Omental fat pad (tissue), 4 donors: ENCODE measurements at places on chromosomes 2 and 18. TPM values are rescaled to one million over a fixed set of nuclear protein-coding genes. Genes with fewer than 3 reads are reported as not detected.

- DNase-seq: no peak
Measured at GRCh38 chr2:152571048-152571766, 146.1 kb downstream of the PRPF40A start.

GRCh38 chr2:237496428-237496827 lies 9.4 kb downstream of the MLPH start:
- no peak for DNase-seq

- no peak for DNase-seq
Measured at GRCh38 chr2:18402-19271, 27.7 kb downstream of the FAM110C start.

DNA sequence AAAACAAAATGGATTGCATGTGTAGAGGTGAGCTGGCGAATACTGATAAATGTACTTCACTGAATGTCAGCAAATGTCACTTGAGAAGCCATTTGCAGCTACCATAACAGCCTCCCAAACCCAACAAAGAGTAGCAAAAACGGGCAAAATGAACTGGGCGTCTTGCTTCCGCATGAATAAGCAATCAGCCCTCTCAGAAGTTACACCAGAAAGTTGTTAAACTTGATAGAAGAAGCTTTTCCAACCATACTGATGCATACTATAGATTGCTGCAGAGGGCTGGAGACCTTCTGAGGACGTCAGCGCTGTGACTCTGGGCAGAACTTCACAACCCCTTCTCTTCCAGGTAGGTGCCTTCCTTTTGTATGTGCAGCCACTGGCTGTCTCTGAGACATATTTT lies 18.7 kb upstream of the SIX3 start:
- no peak for DNase-seq

GRCh38 chr2:121074293-121074932 lies 210.6 kb downstream of the TFCP2L1 start:
- DNase-seq: no peak

GRCh38 chr2:120148229-120148628 lies 75.0 kb downstream of the TMEM185B start:
- no peak for DNase-seq

- DNase-seq: no peak
Measured at GRCh38 chr2:218745559-218746469, 35.2 kb downstream of the TTLL4 start.

DNA sequence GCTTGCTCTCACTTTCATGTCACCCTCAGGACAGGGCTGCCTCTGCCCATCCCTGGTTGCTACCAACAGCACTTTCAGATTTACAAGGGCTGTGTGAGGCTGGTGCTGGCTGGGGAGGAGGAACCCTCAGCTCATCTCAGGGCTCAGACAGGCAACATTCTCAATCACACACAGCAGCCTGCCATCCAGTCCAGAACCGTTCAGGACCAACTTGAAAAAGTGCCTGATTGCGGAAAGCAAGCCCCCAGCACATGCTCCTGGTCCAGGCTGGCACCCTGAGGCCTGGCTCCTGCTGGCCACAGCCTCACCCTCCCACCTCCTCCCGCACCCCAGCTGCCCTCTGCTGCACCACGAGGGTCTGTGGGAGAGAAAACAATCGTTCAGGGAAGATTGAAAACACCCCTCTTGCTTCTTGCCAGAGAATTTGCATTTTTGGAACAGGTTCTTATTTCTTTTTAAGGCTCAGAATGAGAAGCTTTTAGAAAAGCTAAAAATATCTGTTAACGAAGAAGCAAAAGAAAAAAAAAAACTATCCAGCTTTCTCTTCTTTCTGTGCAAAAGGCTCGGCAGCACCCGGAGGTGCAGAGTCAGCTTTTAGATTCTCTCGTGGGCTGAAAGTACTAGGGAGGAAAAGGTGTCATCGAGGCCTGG lies 403.8 kb upstream of the ID2 start:
- no peak for DNase-seq

DNA sequence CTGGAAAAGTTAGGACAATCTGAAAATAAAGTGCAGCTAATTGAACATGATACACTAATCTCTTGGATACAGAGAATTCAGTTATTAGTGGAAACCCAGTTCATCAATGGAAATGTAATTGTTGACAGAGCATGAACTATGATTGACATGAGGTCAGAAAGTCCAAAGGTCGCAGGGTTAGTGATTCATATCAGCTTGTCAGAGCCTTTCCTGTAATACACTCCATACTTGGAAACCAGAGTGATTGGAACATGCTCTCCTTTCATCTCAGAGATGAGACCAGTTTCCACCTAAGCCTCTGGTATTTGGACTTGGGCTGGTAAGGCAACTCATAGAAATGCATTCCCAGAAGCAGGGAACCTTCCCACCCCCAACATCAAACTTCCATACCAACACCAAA lies 8.5 kb upstream of the NCKAP5 start:
- no peak for DNase-seq

DNA sequence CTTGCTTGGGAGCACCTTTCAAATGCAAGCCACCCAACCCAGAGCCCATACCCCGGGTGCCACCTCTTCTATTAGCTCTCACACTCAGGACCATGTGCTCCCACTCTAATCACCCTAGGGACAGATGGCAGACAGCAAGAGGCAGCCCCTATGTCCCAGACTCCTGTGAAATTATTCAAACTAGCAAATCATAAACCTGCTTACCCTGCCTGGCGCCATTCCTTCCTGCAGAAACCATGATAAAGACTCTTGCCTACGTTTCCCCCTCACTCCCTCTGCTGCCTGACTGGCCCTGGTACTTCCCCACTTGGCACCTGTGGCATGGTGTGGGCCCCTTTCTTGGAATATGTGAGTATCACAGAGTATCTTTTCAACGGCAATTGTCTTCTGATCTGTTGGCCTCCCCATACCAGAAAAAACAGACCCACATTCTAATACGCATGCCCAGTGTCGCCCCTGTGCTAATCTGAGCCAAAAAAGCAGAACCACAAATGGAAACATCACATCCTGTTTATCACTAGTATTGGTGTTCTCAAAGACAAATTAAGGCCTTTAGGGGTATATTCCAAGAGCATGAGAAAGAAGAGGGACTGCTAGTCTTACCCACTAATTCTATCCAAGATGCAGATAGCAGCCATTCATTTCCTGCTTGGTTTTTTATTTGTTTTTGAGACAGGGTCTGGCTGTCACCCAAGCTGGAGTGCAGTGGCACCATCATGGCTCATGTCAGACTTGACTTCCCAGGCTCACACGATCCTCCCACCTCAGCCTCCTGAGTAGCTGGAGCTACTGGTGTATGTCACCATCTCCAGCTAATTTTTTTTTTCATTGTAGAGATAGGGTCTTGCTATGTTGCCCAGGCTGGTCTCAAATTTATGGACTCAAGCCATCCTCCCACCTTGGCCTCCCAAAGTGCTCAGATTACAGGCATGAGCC lies 44.1 kb upstream of the TTC39C start:
- no peak for DNase-seq

DNA sequence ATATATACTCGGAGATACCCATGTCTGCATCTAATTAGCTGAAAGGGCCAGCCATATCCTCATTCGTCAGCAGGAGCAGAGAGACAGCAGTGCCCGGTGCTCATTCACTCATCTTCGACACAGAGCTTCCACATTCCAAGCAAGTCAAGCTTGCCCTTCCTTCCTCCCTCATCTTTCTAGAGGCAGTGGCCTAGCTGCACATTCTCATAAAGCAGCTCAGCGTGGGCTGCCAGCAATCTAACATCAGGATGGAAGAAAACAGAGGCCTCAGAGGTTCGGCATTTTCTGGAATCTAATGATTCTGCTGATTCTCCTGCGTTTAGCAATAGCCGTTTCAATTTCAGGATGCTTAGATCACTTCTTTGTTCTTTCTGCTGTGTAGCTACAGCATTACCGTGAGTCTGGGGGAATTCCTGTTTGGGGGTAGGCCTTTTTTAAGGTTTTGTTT lies 68.8 kb downstream of the CLHC1 start:
- no peak for DNase-seq

- no peak for DNase-seq
Measured at GRCh38 chr2:17934721-17935120, 56.3 kb downstream of the KCNS3 start.

DNA sequence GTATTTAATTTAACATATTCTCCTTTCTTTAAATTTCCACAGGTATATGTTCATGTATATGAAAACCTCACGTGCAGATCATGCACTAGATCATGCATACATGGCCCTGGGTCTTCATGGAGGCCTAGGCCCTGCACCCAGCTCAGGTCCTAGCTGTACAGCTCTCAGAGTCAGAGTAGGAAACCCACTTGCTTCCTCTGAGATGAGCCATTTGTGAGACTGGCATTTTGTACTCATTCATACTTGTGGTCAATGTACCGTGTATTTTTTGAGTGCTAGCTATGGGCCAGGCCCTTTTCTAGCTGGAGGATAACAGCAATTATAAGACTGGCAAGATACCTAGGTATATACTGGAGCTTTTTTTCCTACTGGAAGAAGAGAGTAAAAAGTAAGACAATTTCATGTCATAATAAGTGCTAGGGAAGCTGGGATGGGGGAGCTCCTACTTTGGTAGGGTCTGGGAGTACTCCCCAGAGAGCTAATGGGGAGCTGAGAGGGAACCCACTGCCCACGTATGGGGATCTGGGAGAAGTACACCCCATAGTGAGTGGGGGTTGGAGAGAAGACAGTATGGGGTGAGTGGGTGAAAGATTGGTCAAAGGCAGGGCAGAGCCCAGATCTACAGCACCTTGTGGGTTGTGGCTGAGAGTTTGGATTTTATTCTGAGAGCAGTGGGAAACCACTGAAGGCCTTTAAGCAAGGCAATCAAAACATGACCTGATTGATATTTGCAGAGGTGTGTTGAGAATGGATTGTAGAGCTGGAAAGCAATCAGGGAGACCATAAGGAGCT lies 72.0 kb downstream of the POLE4 start:
- no peak for DNase-seq

- DNase-seq: no peak
Measured at GRCh38 chr18:21306368-21306767, 64.3 kb downstream of the GREB1L start.

DNA sequence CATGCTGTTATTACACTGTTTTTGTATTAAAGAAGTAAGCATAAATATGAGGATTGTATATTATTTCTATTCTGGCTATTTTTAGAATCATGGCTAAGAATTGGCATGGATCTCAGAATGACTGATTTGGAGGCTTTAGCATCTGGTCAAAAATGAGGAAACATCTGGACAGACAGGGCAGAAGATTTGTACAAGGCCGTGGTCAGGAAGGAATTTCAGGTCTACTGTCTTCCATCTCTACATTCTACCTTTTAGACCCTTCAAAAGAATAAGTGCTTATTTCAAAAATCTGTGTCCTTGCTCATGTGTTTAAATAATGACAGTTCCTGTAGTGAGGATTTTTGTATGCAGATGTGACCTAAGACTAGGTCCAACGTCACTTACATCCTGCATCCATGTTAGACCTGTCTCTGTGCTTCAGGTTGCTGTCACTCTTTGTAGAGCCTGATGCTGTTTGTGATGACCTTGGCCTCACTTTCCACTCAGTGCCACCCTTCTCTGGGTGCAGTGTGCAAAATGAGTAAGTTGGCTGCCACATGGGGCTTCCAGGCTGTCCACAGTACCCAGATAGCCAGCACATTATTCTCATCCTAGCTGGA lies 54.7 kb upstream of the B3GNT2 start:
- DNase-seq: no peak

- DNase-seq: no peak
Measured at GRCh38 chr2:120826716-120827410, 91.2 kb downstream of the GLI2 start.

- DNase-seq: no peak
Measured at GRCh38 chr2:210593166-210593565, 36.8 kb downstream of the CPS1 start.

Gene RAB6C
- 0.19 TPM for total RNA-seq

Gene SERPINB10
- total RNA-seq: not detected

Gene IL1R2
- 12.2 TPM for total RNA-seq

Gene MOCOS
- total RNA-seq: 6.0 TPM

Gene ACMSD
- total RNA-seq: not detected

Gene B3GNT7
- 4.9 TPM for total RNA-seq

Gene NMUR1
- 0.69 TPM for total RNA-seq

Gene APLF
- 6.0 TPM for total RNA-seq

Gene CLEC4F
- total RNA-seq: not detected

Gene REG3G
- total RNA-seq: not detected

Gene CYP26B1
- 14.4 TPM for total RNA-seq

Gene CCDC74A
- 1.7 TPM for total RNA-seq
